ENCODE measurements at places on chromosomes 16 and 17. TPM values are rescaled to one million over a fixed set of nuclear protein-coding genes. Genes with fewer than 3 reads are reported as not detected.

Gene ASIC2
- 0.23 TPM for total RNA-seq

Gene SLC6A2
- total RNA-seq = not detected

Gene SALL1
- total RNA-seq = 17.4 TPM

Gene ITGB4
- 33.3 TPM for total RNA-seq

Gene ARHGAP23
- 42.3 TPM for total RNA-seq

Gene CSH2
- total RNA-seq = not detected

GRCh38 chr16:57764341-57765159, 29.0 kb downstream of the KATNB1 start:
- DNase-seq = peak; percentile 52

- DNase-seq = no peak
These were observed 529.5 kb upstream of the CDH8 start for GRCh38 chr16:62565706-62566105.

GRCh38 chr16:49478616-49479015, 105.0 kb downstream of the C16orf78 start:
- no peak for DNase-seq

GRCh38 chr16:2523801-2524231, 3.6 kb downstream of the AMDHD2 start:
- no peak for DNase-seq

DNA sequence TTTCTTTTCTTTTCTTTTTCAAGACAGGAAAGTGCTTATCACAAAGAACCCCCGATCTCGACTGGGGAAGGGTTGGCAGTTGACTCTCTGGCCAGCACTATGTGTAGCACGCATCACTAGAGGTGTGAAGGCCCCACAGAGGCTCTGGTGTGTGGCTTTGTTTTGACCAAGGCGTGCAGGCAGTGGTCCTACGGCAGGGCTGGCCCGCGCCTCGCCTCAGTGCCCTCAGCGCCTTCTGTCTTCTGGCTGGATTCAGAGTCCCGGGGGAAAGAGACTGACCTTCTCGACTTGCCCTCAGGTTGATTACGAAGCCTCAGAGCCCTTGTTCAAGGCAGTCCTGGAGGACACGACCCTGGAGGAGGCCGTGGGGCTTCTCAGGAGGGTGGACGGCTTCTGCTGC, 18.7 kb downstream of the SGSH start:
- no peak for DNase-seq

- no peak for DNase-seq
These were observed 8.3 kb downstream of the CCDC42 start for GRCh38 chr17:8736362-8736761.

- no peak for DNase-seq
These were observed 10.7 kb downstream of the CACNA1H start for GRCh38 chr16:1163567-1164055.

DNA sequence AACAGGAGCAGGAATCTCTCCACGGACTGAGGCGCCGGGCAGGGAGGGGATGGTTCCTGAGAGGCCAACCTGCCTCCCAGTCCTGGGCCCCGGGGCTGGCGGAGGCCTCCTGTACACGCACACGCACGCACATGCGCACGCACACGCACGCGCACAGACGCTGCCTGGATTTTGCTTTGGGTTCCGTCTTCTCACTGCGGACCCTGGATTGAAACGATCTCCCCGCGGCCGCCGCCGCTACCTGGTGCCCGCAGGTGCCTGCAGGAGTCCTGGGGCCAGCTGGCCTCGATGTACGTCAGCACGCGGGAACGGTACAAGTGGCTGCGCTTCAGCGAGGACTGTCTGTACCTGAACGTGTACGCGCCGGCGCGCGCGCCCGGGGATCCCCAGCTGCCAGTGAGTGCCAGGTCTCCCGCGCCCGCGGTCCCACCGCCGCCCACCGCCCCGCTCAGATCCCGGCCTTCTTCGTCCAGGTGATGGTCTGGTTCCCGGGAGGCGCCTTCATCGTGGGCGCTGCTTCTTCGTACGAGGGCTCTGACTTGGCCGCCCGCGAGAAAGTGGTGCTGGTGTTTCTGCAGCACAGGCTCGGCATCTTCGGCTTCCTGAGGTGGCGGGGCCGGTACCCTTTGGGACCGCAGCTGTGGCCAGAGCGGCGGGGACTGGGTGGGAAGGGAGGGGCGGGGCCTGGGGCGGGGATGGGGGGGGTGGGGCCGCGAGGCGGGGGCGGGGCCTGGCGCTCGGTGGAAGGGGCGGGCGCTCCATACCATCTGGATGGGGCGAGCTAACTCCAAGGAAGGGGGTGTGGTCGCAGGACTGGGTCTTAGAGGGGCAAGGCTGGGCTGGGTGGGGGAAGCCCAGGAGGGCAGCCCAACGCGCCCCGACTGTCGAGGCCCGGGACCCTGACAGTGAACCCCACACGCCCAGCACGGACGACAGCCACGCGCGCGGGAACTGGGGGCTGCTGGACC, 12.3 kb downstream of the CES4A start:
- no peak for DNase-seq

Data from epithelial cell of proximal tubule (primary cell).